Activated CD8-positive, alpha-beta memory T cell treated with anti-CD3 and anti-CD28 coated beads for 1 hour (primary cell): ENCODE measurements at places on chromosomes 4 and X.

DNA sequence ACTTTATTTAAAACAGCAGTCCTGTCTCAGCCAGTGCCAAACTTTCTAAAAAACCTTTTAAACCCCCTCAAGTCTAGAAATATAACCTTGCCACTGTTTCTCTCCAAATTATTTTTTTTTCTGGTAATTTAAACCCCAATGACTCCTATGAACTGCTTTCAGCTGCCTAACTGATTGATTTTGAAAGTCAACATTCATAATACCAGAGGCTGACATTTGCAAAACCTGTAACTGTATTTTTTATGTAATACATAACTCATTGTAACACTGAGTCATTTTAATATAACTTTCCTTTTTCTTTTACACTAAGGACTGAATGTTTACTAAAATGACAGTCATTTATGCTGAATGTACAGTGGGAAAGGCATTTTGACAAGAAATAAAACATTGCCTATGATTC, 19.1 kb upstream of the EGFL6 start:
- no peak for DNase-seq

DNA sequence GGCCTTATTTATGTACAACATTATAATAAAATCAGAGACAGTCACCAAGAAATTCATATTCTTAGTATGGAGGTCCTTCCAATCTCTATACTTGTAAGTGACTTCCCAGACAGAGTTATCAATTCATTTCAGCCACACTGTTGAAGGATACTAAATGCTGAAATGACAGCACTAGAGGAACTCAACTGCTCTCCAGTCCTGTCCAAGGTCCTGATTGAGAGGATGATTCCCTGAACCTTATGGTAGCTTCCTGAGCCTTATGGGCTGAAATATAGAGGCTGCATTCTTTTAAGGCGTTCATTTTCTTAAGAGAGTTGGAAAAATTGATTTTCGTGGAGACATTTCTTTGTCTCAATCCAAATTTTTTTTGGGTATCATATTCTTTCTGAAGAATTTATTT, 205.9 kb downstream of the TLL1 start:
- DNase-seq, result no peak

- no peak for DNase-seq
Observed at GRCh38 chr4:99654361-99654761, 3.3 kb downstream of the C4orf54 start.

- DNase-seq, result no peak
Observed at GRCh38 chr4:72531768-72532290, 37.2 kb downstream of the ADAMTS3 start.

DNA sequence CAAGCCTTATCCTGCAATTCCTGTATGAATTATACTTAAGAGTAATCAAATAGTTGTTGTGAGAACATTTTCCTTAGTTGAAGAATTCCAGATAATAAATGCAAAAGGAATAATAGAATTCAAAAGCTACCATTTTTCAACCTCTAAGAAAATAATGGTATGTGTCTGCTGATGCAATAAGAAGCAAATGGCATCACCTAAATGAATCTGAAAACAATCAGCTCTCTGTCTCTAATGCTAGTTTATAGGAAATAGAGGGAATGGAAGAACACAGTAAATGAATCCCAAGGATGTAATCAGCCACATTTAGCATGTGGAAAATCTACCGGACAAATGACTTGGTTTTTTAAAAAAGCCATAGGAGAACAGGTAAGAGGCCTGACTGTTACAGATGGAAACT, 115.1 kb downstream of the DCHS2 start:
- DNase-seq, result no peak

DNA sequence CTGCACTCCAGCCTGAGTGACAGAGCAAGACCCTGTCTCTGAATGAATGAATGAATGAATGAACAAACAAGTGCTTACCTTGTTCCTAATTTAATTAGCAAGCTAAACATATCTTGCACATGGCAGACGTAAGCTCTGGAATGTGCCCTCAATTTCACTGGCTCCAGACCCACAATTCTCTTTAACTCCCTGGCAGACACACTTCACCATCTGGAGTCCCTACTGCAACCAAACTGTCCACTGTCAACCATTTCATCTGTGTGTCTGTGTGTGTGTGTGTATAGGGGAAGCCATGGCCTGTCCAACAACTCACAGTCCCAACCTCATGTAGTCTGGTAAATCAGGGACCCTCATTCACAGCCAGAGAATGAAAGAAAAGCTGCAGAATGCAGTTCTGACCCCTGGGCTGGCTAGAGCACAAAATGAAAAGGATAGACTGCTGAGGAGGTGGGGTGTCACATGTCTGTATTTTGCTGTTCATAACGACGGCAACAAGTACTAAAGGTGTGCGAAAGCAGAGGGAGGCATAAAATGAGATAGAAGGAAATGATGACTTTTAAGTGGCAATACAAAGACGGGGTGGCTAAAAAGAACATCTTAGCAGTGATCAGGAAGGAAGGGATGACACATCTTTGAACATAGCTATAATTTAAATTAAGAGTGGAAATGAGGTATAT, 114.1 kb downstream of the TSPAN5 start:
- no peak for DNase-seq

GRCh38 chrX:128698573-128699181, 646.5 kb upstream of the ACTRT1 start:
- DNase-seq, result no peak

- no peak for DNase-seq
Observed at GRCh38 chr4:99647071-99647470, 10.6 kb downstream of the C4orf54 start.

DNA sequence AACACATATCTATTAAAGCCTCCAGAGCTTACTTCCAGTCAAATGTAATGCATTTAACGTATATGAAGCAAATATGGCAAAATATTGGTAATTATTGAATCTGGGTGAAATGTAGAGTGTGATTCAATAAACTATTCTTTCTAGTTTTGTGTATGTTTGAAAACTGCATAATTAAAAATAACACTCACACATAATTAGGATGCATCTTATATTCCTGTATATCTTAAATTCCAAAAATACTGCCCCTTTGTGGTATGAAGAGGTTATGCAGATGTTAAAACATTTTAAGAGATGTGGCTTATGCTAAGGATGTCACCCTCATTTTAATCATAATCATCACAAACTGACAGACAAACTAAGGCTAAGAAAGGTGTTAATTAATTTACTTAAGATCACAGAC, 182.9 kb downstream of the COX18 start:
- DNase-seq, result no peak

DNA sequence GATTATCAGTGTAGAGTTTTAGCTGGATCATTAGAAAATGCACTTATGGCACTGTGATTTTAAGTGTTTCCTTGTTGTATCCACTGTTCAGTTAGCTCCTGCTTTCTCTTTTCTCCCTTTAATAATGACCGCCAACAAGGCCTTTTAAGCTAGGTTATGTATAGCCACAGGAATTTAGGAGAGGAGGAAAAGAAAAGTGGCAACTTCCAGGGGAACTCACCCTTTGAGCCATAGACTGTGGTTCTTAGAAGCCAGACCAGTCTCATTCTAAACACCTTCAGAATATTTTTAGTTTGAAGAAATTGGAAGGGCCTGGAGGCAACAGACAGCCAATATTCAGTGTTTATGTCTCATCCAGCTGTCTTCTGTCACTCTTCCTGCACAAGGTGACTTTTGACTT, 6.1 kb downstream of the FGF2 start:
- DNase-seq, result no peak

DNA sequence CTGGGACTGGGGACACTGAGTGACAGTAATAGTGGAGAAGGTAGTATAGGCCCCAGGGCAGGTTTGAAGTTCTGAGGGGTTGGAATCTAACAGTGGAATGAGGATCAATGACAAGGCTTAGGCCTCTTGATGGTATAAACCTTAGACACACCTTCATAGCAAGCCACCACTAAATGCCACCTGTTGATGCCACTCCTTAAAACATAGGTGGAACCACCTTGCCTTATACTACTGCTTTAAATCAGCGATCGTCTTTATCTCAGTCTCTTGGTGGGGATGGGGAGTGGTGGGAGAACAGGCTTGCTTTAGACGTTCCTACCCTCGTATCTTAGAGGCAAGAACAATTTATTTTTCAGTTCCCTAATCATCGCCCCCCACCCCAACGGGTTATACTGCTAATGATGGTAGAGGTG, 1.2 kb downstream of the RAB33B start:
- DNase-seq, result no peak

DNA sequence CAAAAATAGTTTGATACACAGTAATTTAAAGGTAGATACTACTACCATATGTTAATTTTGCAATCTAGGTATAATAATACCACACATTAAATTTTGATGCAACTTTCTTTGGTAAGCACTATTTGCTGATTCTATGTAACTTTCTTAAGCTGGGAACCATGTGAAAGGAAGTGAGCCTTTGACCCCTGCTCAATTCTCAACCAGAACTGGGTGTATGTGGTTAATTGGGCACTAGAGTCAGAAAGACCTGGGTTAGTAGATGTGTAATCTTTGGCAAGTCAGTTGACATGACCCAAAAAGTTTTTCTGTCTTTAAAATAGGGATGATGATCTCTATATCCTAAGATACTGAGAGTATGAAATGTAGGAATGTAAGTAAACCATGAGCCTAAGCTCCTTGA, 22.4 kb downstream of the TLR2 start:
- DNase-seq, result no peak

GRCh38 chr4:37157476-37158167, 86.9 kb upstream of the NWD2 start:
- DNase-seq, result no peak

- no peak for DNase-seq
Observed at GRCh38 chr4:69484011-69484410, 11.7 kb downstream of the UGT2B4 start.

GRCh38 chr4:7811536-7812191, 128.0 kb downstream of the AFAP1 start:
- no peak for DNase-seq

DNA sequence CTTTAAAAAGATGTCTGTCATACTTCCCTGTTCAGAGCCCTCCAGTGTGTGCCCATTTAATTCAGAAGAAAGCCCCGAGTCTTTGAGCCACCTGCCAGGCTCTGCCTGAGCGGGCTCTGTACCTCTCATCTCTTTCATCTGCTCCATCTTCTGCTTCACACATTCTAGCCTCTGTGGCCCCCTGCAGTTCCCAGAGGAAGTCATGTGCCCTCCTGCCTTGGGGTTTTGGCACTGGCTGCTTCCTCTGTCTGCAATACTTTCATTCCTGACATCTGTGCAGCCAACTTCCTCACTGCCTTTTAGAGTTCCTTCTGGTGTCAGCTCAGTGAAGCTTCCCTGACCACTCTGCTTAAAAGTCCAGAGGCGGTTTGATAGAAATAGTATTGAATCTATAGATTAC, 6.2 kb upstream of the STK32B start:
- DNase-seq, result no peak

- no peak for DNase-seq
Observed at GRCh38 chr4:186939766-186940165, 216.1 kb upstream of the FAT1 start.

- no peak for DNase-seq
Observed at GRCh38 chr4:133869486-133869885, 332.1 kb downstream of the PABPC4L start.

- no peak for DNase-seq
Observed at GRCh38 chr4:83356899-83357661, 22.4 kb upstream of the HPSE start.

- DNase-seq, result no peak
Observed at GRCh38 chr4:156374069-156374468, 420.4 kb upstream of the CTSO start.

DNA sequence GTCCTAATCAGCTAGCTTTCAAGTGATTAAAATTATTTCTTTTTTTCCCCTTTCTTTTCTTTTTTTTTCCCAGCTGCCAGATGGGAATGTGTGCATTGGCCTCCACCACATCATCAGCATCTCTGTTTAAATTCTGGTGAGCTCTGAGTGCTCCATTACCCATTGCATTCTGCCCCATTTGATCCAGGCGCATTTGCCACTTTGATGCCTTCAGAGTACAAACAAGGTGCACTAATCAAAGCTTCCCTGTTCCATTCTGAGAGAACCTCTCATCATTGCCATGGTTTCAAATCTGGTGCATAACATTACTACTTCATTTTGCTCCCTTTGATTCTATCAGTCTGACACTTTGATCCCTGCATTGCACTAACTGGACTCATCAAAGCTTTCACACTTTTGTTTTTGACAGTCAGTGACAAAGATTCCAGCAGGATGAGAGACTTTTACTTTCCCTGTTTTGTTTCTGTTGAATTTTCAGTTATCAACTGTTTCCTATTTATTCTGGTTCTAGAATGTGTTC, 238.8 kb upstream of the PCDH10 start:
- no peak for DNase-seq

DNA sequence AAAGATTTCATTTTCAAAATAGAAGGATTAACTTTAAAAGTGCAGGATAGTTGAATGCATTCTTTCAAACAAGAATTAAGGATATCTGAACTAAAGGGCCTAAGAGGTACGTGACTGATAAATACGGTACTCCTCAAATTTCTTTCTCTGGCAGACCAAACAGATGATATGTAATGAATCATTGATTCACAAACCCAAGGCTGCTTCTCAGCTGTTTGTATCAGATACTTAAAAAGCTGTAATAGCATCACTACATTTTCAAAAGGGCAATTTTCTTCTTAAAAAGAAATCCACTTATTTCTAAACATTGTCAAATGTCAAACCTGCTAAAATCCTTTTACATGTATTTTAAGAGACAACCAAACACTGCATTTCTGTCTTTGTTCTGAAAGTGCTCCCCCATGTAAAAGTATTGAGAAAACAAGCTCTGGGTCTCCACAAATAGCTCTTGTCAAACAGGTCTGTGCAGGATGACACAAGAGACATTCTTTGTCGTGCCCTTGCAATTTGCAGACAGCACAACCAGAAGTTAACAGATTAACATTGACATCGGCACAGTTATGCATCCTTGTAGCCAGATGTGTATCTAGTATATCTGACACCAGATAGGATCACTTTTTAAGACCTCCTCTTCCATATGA, 82.0 kb downstream of the MANBA start:
- no peak for DNase-seq

GRCh38 chrX:106144755-106145639, 23.1 kb upstream of the PWWP3B start:
- no peak for DNase-seq

DNA sequence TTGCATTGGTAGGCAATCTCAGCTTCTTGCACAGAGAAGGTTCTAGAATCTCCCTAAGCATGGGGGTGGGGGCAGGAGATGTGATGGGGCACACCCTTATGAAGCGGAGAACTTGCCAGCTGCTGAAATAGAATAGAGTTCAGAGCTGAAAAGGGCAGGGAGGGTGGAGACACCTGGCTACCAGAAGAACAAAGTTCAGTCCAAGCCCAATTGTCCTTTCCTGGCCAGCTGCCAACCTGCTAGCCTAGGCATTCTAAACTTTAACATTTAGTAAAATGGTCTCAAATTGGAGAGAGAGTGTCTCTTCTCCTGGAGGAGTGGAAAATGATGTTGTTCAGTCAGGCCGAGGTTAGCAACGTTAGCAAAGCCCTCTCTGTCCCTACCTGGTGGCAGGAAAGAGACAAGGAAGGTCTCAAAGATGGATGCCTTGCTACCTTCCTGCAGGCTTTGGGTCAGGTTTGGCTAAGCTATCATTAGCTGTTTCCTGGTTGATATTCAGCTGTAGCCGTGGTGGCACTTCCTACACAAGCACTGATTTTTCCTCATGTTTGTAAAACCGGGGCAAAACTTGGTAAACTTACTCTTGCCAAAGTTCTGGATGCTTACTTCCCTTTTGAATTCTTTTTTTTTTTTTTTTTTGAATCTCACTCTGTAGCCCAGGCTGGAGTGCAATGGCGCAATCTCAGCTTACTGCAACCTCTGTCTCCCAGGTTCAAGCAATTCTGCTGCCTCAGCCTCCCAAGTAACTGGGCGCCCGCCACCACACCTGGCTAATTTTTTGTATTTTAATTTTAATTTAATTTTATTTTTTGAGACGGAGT, 34.7 kb upstream of the NYX start:
- no peak for DNase-seq
